ENCODE measurements at places on chromosomes 3 and 15. TPM values are rescaled to one million over a fixed set of nuclear protein-coding genes. Genes with fewer than 3 reads are reported as not detected.

Gene STAG1
- 5.0 TPM for polyA plus RNA-seq

Gene XCR1
- polyA plus RNA-seq = not detected

Gene ISL2
- polyA plus RNA-seq = 0.10 TPM

Gene GOLGA8N
- polyA plus RNA-seq = 1.2 TPM

Gene SMCO1
- not detected for polyA plus RNA-seq

Gene SPINK8
- polyA plus RNA-seq = not detected

Gene FRG2C
- polyA plus RNA-seq = not detected

Gene UBA3
- polyA plus RNA-seq = 39.4 TPM

Gene ADPRH
- polyA plus RNA-seq = 3.5 TPM

Gene B3GALNT1
- 19.4 TPM for polyA plus RNA-seq
